ENCODE measurements at places on chromosomes 11 and 22.
A peak's percentile ranks its signal among the peaks of the same experiment; 100 is the strongest.

GRCh38 chr22:30948930-30949342, 19.6 kb downstream of the MORC2 start:
- no peak for DNase-seq

DNA sequence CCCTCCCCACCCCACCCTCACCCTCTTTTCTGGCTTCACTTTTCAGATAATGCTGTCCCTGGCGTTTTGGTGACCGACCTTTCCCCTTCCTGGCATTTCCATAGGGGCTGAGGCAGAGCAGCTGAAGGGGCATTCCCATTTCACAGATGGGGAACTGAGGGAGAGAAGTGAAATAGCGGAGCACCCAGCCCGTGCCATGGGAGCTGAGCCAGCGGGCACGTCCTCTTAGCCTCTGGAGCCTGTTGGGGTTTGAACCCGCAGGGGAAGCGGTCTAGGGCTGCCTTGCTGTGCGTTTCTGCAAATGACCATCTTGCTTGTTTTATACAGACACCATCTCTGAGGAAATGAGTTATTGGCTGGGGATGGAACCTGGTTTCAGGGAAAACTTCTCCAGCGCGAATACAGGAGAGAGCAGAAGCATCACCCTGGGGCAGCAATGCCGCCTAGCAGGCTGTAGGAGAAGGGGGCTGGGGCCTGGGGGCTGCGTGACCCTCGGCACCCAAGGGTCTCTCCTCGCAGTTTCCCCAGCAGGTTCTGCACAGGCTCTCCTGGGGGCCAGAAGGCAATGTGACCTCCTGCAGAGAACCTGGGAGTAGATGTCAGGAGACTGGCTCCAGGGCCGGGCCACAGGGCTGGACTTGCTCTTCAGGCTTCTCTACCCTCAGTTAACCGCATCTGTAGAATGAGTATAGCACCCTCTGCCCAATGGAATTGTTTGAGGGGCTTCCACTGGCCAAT, 1.5 kb downstream of the PTPRJ start:
- no peak for DNase-seq

DNA sequence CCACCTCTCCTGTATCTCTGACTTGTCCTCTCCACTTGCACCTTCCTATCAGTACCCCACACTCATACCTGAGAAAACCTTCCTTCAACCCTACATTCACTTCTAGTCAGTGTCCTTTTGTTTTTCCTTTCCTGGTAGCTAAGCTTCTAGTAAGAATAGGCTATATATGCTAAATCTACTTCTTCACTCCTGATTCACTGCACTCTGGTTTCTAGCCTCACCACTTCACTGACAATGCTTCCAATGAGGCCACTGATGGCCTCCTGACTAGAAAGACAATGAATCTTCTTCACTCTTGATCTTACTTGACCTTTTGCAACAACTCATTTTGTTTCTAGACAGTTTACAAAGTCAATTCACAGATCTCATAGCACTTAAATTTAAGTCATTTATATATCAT, 52.0 kb downstream of the RELT start:
- DNase-seq = no peak

GRCh38 chr11:117888139-117888566, 11.7 kb upstream of the FXYD6 start:
- no peak for DNase-seq

GRCh38 chr11:72578051-72578450, 96.2 kb downstream of the PDE2A start:
- DNase-seq = no peak

- DNase-seq = peak; percentile 80
Measured at GRCh38 chr11:15972838-15973237, 383.5 kb downstream of the SOX6 start.

GRCh38 chr11:127412722-127413380, 412.3 kb upstream of the KIRREL3 start:
- DNase-seq = no peak

DNA sequence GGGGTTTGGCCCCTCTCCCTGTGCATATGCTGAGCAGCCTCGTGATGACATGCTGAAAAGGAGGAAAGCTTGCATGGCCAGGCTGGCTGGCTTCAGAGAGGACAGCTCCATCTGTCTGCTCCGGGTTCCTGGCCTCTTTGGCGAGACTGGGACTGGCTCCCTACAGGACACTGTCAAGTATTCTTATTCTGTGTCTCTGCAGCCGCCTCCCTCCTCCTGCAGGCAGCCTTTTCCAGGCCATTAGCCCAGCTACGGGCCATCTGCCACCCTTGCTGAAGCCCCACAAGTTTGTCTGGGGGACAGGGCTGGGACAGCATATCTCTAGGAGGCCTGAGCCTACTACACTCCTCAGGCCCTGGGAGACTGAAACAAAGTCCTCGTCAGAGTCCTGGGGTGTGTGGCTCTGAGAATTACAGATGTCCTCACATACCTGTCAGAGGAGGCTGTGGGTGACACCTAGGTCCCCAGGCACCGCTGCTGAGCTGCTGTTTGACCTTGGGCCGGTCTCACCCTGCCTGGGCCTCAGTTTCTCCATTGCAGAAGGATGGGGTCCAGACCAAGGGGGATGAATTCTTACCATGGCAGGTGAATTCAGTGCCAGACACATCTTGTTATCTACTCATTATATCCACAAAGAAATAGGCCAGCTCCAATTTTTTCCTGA, 11.0 kb downstream of the MRGPRG start:
- DNase-seq = peak; percentile 92

GRCh38 chr11:132520199-132520598, 1012.1 kb downstream of the OPCML start:
- no peak for DNase-seq

DNA sequence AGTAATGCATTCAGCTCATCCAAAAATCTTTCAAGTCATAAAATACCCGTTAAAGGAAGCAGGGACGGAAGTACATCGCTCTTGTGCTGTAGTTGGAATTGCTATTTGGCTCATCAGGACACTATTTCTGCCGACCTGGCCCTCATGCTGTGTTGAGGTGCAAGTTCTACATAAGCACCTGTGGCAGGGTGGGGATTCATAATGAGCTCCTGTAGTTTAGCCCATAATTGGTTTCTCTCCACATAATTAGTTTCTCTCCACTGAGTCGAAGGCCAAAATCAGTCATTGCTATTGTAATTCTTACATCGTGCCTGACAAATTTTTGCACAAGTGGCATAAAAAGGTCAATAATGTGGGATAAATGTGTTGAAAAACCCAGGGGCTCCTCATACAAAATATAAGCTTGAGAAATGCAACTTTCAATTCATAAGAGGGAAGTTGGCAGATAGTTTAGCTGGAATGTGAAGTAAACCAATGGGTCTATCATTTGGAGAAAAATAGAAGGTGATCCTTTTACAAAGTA, 14.9 kb upstream of the ISX start:
- no peak for DNase-seq

- DNase-seq = no peak
Measured at GRCh38 chr11:44270403-44271273, 39.3 kb downstream of the ALX4 start.

DNA sequence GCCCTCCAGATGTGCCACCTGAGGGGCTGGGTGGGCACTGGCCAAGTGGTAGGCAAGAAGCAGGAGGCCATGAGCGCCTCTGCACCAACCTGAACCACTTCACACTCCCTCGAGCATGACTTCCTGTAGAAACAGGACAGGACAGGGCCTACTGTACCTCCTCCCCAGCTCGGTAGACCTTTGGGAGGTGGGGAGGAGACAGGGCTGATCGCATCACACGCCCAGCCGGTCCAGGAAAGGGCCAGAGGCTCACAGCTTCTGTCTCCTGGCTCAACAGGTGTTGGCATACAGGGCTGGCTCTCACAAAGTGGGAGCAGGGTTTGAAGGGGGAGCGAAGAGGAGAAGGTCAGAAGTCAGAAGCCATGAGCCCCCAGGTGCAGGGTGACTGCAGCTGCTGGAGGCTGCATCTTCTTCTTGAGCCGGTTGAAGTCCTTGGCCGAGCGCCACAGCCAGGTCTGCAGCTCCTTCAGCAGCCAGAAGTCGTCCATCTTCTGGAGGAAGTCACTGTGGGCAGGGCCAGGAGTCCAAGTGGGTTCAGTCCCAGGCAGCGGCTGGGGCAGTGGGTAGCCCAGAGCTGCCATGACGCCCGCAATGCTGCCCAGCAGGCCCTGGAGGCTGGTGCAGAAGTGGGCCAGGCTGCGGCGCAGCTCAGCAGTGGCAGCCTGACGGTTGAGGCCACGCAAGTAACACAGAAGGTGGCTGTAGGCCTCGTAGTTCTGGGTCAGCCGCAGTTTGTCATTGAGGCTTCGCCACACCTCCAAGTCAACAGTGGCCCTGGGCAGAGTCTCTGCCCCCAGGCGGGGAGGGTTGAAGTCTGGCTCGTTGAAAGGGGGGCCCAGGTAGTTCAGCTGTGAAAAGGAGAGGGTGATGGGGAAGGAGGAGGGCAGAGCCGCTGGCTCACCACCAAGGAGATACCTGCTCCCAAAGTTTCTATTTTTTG, 8.3 kb downstream of the CLCF1 start:
- no peak for DNase-seq

GRCh38 chr22:49738006-49738405, 89.7 kb downstream of the BRD1 start:
- no peak for DNase-seq

DNA sequence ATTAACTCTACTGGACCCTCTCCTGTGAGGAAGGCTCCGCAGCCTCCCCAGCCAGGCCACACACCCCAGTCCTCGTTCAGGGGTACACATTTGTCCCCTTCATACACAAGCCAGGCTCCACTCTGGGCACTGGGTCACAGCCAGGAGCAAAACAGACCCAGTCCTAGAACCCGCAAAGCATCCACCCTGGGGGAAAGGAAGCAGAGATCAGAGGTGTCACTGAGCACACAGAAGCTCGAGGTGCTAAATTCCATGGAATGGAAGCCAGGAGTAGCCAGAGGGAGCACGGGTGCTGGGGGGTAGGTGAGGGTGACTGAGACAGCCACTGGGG, 43.6 kb upstream of the TH start:
- DNase-seq = no peak

GRCh38 chr11:36581536-36581935, 12.8 kb upstream of the IFTAP start:
- DNase-seq = no peak

GRCh38 chr11:17673951-17674350, 45.4 kb upstream of the MYOD1 start:
- DNase-seq = no peak

- peak; percentile 3 for DNase-seq
Measured at GRCh38 chr11:21119411-21119810, 450.0 kb downstream of the NELL1 start.

DNA sequence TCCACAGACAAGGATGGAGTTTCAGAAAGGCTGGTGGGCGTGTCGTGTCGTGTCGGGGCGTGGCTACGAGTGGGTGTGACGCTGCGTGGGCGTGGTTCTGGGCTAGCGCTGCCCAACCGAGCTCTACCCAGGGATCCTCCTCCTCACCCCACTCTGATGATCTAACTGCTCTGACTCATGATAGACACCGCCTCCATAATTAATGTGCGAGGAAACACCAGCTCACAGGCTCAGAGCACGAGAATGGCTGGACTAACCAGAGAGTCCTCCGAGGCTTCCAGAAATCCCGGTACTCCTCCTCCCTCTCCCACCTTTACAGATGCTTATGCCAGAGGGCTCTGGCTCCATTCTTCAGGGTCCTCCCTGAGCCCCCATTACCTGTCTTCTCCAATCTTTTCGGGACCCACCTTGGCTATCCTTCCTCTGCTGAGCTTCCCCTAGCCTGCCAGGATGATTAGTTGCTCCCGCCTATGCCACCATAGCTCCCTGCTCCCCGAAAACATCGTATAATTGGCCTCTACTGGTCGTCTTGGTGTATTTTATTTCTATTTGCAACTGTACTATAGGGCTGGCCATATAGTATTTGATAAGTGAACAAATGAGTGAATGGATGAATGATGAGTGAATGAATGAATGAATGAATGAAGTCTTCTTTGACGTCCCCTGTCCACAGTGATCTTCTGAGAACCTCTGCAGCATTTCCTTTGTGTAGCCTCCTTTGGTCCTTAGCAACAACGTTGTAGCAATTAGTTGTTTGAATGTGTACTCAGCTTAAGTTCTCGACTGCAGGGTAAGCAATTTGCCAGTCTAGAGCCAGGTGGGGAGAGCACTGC, 21.7 kb downstream of the TMPRSS13 start:
- DNase-seq = no peak
